ENCODE measurements at places on chromosomes 2 and 18. TPM values are rescaled to one million over a fixed set of nuclear protein-coding genes. Genes with fewer than 3 reads are reported as not detected.

DNA sequence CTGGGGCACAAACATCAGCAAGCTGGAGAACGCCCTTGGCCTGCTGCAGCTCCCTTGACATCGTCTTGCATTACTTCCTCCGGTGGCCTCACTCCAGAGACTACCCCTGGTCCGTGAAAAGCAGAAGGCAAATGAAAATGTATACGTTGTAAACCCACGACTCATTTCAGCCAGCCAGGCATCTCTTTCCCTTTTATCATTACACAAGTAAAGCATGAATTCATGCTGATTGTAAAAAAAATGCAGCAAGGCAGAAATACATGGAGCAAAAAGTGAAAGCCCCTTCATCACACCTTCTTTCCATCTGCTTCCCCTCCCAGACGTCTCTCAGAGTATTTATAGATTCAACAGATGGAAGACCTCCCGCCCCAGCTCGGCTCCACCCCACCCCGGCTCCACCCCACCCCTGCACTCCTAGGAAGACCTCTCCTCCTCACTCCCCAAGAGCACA, 41.6 kb upstream of the RALBP1 start:
- no peak for DNase-seq

EMILIN1 gene
- 138 TPM for total RNA-seq

ANKRD53 gene
- 1.1 TPM for total RNA-seq

RAB27B gene
- total RNA-seq, result 99.0 TPM

- no peak for DNase-seq
Observed at GRCh38 chr2:237927986-237928385, 38.8 kb upstream of the UBE2F start.

DNA sequence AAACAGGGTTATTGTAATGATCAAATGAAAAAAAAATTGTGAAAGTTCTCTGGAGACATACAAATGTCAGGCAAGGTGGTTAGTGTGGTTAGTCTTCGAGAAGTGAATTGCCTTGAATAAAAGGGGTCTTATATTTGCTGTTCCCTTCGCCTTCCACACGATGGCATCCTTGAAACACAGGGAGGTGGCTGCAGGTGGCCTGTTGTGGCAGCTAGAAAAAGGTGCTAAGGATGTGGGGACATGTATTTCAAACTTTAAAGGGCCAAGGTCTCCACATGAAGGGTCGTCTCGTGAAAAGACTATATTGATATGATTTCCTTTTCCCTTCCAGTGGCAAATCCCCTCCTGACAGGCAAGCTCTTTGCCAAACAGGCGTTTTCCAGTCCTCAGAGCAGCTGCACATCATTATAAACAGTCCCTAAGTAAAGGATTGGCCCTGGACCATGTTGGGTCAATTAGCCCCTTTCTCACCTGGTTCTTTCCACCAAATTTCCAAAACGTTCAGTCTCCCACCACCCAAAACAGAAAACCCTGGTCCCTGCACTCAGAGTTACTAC, 68.5 kb downstream of the COPS8 start:
- DNase-seq, result no peak

FTCDNL1 gene
- 5.0 TPM for total RNA-seq

GRCh38 chr2:101300164-101300563, 8.3 kb downstream of the RNF149 start:
- no peak for DNase-seq

GRCh38 chr2:144137705-144138428, 382.1 kb downstream of the ZEB2 start:
- peak; percentile 29 for DNase-seq

DNA sequence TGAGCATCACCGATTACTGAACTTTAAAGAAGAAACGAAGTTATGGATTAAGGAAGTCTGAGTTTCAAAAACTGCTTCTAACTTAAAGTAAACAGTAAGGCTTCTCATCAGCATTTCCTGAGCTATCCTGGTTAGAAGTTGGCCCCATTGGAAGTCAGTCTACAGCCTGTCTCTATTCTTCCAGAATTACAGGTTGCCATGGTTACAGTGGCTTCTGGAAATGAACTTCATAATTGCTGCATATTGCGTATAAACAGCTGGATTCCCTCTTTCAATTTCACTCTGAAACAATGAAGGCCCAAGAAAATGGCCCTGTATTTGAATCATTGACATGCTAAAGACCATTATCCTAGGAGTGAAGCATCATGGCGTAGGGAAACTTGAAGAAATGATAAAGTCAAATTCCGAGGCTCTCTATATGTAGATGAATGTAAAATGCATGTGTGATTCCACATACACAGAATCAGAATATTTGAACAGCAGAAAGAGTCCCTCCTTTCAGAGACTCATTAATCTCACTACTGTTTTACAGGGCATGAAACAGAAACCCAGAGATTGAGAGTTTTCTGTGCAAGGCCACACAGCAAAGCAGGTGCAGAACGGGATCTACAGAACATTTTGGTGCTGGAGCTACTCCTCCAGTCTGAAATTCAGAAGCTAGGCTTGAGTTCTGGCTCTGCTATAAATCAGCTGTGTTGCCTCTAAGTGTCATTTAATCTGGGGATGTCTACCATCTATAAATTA, 856.4 kb upstream of the CELF4 start:
- no peak for DNase-seq

MMADHC gene
- 187 TPM for total RNA-seq

- peak; percentile 55 for DNase-seq
Observed at GRCh38 chr18:43869451-43870008, 592.2 kb upstream of the SYT4 start.
